ENCODE measurements at places on chromosomes 6 and 20.

DNA sequence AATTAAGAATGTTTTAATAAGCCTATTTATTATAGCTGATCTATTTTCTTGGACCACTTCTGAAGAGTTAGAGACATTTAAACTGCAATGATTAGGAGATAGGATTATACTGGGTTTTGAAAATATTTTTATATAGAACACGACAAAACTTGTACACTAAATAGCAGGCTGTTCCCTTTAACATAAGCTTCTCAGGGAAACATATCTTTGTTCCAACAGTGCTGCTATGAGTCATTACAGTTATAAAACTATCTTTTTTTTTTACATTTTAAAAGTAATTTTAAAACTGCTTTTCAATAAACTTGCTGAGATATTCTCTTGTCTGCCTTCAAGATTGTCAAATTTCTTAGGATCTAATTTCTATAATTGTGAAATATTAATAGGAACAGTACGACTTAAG lies 389.1 kb downstream of the ARHGAP18 start:
- DNase-seq = no peak

DNA sequence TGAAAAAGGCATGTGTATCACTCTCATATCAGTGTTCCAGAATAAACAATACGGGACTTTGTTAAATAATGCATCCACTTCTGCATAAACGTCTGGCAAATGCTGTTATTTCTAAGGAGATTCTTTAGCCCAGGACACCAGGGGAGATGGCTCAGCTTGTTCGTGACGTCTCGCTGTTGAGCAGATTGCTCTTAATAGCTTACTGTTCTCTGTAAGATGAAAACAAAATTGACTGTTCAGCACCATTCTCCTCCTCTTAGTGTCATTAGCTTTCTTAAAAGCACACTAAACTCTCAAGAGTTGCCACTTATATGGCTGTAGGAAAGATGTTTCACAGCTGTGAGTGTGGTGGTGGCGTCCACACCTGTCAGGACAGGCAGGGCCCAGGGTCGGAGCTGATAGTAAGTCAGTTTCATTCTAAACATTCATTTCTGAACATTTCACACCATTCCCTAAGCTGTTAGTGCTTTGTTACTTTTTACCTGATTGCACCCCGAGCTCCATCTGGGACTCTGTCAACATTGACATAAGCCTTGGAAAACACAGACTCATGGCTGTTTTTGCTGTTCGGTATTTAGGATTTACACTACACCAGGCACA lies 132.1 kb downstream of the ZDHHC14 start:
- DNase-seq = no peak

- DNase-seq = peak; percentile 38
These were observed 83.4 kb upstream of the FRMD1 start for GRCh38 chr6:168162366-168162765.

- no peak for DNase-seq
These were observed 12.4 kb upstream of the MAP3K4 start for GRCh38 chr6:160979061-160979708.

GRCh38 chr6:88048578-88048977 lies 937 bp downstream of the SPACA1 start:
- DNase-seq = no peak

GRCh38 chr6:46201702-46202101 lies 30.9 kb upstream of the ENPP5 start:
- no peak for DNase-seq

DNA sequence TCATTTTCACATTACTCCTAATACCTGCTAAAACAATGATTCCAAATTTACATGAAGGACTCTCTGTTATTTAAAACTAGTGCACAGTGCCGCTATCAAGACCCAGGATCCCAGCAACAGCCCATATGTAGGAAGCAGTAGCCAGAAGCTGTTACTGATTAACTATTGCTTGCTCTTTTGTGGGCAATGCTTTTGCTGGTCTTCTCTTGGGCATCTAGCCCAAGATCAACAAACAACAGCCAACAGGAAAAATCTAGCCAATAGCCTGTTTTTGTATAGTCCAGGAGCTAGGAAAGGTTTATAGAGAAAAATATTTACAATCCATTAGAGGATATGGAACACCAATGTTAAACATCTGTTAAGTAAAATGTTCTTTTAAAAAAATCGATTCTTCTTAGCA lies 22.1 kb upstream of the TENT5A start:
- DNase-seq = no peak

GRCh38 chr6:166223079-166223478 lies 55.4 kb upstream of the TBXT start:
- DNase-seq = no peak

DNA sequence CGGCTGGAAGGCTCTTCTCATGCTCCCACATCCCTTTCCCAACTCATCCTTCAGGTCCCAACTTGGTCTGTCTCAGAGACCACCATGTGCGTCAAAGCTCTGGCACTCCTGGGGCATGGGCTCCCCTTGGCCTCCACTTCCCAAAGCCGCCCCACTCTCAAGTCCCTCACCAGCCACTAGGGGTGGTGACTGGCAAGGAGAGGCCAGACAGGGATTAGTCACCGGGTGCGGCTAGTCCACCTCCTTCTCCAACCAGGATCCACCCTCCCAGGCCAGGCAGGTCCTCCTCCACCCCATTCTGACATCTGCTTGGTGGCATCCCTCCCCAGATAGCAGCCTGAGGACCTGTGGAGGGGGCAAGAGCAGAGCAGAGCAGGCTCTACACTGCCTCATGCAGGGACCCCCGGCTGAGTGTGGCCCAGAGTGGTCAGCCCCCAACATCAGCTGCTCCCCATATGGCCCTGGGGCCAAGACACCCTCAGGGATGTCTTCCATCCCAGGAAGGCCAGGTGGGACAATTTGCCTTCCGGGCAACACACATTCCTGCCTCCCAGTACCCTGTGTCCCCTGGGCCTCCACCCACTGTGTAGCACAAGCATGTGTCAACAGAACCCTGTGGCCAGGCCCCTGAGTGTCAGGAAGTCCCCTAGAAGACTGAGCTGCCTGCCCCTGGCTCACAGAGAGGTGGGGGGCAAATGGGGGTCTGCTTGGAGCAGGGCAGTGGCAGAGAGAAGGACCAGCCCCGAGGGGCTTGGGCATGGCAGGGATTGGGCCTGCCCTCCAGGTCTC lies 29.2 kb downstream of the YTHDF1 start:
- DNase-seq = no peak

- DNase-seq = no peak
These were observed 16.5 kb upstream of the TINAG start for GRCh38 chr6:54291738-54292137.

GRCh38 chr20:64160118-64160517 lies 4.1 kb upstream of the MYT1 start:
- no peak for DNase-seq

DNA sequence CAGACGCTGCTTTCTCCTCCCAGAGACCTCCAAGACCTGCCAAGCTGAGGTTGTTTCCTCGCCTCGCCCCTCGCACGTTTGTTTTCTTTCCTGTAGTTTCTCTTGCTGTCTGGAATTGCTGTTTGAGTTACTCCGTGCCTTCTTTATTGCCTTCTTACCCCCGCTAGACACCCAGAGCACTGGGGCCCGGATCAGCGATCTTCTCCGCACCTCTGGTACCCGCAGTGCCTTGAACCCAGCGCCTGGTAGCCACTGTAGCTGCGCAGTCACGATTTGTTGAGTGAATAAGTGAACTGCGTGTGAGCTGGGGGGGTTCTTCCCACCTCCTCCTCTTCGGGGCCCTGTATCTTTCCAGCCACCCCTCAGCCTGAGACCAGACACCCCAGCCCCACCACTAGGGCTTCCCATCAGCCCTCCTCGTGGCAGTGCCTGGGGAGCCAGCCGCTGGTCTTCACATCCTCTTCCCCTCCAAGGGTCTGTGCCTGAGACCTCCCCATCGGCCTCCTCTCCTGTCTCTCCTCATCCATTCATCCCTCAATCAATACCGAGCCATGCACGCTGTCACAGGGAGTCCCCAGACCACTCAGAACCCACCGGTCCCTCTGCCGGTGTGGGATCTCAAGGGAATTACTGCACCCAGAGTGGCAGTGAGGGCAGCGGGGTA lies 849 bp upstream of the BMP7 start:
- no peak for DNase-seq

DNA sequence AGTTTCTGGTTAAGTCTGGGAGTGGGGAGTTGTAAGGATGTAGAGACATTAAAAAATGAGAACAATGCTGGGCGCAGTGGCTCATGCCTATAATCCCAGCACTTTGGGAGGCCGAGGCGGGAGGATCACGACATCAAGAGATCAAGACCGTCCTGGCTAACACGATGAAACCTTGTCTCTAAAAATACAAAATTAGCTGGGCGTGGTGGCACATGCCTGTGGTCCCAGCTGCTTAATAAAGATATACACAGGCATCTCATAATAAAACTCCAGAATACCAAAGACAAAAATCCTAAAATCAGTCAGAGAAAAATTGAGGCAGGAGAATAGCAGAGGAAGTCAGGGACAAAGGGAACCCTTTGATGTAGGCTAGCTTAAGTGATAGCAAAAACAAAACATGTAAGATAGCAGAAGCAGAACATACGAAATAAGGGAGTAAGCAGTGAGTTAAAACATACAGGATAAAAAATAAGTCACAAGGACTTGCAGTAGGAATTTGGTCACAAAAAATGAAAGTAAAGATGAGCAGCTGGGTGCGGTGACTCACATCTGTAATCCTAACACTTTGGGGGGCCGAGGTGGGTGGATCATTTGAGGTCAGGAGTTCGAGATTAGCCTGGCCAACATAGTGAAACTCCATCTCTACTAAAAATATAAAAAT lies 23.6 kb downstream of the DDX43 start:
- no peak for DNase-seq

GRCh38 chr20:2133318-2134183 lies 31.9 kb downstream of the STK35 start:
- DNase-seq = no peak

GRCh38 chr6:4256969-4257368 lies 121.6 kb upstream of the ECI2 start:
- DNase-seq = no peak

- no peak for DNase-seq
These were observed 208.1 kb upstream of the AGPAT4 start for GRCh38 chr6:161481786-161482516.

DNA sequence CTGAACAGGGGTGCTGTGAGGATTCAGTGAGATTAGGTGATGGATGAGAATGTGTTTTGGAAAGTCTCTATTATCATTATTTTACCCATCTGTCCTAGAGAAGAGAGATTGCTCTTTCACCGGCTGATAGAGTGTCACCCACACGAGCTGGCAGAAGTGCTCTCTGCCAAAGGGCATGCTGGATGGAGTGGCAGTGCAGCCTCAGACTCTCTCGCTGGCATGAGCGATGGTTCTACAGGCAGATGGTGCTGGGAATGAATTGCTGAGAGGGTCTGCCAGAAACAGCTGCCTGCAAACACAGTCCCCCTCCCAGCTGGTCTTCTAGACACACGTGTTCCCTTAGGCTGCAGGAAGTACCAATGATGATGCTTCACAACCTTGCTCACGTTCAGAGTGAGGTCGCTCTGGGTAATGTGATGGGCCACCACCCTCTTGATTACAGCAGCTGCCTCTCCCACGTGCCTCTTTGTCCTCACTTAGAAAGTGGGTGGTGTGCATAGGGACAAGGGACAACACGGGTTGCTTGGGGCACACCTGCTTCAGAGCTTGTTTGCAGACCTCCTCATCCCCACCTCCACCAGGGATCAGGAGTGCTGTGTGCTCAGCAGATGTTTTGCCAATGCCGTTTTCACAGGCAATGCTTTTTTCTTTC lies 84.7 kb downstream of the FOXA2 start:
- DNase-seq = no peak

DNA sequence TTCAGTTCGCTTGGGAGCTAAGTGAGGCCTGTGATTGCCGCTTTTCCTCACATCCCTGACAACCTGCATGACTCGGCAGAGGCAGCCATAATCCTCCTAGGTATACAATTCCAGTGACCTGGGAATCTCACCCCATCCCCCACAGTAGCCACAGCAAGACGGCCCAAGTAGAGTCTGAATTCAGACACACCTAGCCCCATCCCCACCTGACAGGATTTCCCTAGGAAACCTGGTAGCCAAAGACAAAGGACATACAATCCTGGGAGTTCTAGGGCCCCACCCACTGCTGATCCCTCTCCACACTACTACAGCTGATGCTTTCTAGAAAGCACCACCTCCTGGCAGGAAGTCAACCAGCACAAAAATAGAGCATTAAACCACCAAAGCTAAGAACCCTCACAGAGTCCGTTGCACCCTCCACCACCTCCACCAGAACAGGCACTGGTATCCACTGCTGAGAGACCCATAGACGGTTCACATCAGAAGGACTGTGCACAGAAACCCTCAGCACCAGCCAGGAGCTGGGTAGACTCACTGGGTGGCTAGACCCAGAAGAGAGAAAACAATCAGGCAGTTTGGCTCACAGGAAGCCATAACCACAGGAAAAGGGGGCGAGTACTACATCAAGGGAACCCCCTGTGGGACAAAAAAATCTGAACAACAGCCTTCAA lies 17.9 kb upstream of the RUNX2 start:
- DNase-seq = no peak

DNA sequence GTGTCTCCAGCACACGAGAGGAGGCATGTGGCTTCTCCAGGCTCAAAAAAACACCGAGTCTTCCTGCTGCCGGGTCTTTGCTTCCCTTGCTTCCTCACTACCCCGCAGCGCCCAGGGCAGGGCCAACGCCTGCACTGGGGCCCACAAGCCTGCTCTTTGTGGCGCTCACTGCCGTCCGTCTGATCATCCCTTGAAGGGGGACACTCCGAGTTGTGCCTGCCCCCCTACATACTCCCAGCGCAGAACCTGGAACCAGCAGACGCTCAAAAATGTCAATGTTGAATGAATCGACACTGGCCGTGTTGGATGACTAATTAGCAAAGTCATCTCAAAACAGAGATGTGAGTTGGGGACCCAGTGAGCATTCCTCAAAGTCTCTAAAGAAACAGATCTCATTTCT lies 8.1 kb upstream of the ARFGAP1 start:
- DNase-seq = no peak

DNA sequence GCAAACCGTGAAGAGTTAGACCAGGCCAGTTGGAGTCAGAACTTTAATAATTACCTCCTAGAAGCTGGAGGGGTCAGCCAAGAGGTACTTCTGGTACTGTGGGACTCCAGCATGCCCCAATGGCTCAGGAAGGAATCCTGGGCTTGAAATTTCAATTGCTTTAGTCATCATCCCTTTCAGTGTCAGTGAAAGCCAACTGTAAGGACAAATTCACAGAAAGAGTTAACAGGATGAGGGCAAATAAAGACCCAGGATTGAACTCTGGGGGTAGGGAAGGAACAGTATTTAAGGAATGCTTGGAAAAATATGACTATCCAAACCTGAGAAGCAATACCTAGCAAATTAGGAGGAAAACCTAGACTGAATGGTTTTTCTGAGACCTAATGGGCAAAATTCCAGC lies 735.1 kb upstream of the MARCKS start:
- no peak for DNase-seq

- DNase-seq = no peak
These were observed 26.1 kb upstream of the PYGB start for GRCh38 chr20:25221592-25222460.

DNA sequence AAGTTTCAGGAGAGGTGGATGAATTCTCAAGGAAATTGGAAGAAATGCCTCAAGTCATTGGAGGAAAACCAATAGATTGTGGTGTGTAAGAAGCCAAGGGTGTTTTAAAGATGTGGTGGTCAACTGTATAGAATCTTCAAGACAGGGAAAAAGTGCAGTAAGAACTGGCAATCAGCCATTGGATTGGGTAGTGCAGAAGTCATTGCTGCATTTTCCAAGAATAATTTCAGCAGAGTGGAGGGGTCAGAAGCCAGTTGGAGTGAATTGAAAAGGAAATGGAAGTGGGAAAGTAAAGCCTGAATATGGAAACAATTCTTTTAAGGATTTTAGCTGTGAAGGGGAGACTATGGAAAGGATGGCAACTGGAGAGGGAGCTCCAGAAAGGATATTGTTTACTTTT lies 128.2 kb upstream of the TMEM170B start:
- DNase-seq = no peak
